ENCODE measurements at places on chromosomes 5 and 9.

- DNase-seq = no peak
Observed at GRCh38 chr5:43073597-43074546, 33.8 kb upstream of the ANXA2R start.

GRCh38 chr5:107400328-107400727, 270.4 kb downstream of the EFNA5 start:
- DNase-seq = no peak

DNA sequence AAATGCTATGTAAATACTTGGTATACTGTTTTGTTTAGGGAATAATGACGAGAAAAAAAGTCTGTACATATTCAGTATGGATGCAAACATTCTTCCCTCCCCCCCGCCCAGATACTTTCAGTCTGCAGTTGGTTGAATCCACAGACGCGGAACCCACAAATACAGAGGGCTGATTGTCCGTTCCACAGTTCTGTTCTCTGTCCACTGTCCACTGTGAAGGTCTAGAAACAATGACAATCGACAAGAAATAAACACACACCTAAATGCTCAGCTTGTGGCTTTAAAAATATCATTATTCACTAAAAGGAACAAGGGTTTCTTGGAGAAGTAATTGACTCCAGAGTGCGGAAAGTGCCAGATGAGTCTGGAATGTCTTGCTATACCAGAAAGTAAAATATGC, 109.1 kb downstream of the TMEM161B start:
- no peak for DNase-seq

DNA sequence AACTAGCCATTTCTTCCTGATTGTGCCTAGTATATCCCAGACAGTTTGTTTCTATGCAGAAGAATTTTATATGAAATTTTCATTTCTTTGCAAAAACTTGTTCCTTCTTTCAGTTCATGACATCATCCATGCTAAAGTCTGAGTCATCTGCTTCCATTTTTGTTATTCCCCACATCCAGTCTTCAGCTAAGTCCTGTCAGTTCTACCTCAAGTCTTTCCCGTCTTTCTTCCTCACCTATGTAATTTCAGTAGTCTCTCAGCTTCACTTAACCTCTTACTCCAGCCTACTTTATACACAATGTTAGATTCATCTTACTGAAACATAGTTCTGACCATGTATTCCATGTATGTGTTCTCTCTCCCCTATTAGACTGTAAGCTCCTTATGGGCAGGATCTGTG, 39.1 kb downstream of the G3BP1 start:
- DNase-seq = no peak

- no peak for DNase-seq
Observed at GRCh38 chr5:149782018-149782894, 52.1 kb downstream of the PPARGC1B start.

DNA sequence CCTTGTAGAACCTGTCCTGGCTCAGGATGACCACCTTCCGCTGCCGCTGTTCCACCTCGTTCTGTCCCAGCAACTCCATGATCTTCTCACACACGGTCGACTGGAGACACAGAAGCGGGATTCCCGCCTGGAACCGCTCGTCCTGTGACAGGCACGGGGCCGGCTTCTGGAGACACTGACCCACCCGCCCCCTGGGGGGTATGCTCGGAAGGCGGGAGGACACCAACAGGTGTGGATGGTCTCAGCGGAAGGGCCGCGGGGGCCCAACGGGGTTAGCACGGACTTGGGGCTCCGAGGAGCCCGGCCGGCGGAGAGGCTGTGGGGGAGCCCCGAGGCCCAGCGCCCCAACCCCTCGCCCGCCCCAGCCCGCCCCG, 530 bp downstream of the UCK1 start:
- DNase-seq = peak; percentile 76

- DNase-seq = no peak
Observed at GRCh38 chr9:75147638-75148037, 59.3 kb downstream of the OSTF1 start.

DNA sequence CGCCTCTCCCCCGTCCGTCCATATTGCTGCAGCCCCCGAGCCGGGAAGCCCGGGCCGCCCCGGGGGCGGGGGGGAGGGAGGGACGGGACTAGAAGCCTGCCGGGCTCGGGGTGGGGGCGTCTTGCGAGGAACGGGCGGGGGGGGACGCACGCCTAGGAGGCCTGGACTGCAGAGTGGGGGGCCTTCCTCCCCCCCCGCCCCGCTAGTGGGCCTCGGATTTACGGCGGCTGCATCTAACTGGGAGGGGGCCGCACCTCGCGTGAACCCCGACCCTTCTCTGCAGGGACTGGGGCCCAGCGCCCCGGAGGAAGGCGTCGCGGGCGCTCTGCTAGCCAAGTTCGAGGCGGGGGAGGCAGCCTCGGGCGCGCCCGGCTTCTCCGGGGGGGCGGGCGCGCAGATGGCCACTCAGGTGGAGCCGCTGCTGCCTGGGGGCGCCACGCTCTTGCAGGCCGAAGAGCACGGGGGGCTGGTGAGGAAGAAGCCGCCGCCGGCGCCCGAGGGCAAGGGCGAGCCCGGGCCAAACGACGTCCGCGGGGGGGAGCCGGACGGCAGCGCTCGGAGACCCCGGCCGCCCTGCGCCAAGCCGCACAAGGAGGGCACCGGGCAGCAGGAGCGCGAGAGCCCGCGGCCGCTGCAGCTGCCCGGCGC, at the start of gene LARP1:
Gene LARP1 (plus strand): TSS at position 17 of the 648 bp plus-strand sequence. CDS start 381 bp downstream, at position 398.
- DNase-seq = no peak

DNA sequence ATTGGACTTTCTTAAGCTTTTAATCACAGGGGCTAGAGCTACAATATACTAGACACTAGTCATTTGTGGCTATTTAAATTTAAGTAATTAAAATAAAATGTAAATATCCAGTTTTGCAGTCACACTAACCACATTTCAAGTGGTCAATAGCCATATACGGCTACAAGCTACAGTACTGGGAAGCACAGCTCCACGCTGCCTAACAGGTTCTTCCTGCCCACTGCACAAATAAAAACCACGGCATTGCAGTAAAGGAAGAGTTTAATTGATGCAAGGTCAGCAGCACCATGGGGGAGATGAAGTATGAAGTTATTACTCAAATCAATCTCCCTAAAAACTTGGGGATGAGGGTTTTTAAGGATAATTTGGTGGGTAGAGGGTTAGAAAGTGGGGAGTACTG, 134.1 kb downstream of the LURAP1L start:
- DNase-seq = no peak

DNA sequence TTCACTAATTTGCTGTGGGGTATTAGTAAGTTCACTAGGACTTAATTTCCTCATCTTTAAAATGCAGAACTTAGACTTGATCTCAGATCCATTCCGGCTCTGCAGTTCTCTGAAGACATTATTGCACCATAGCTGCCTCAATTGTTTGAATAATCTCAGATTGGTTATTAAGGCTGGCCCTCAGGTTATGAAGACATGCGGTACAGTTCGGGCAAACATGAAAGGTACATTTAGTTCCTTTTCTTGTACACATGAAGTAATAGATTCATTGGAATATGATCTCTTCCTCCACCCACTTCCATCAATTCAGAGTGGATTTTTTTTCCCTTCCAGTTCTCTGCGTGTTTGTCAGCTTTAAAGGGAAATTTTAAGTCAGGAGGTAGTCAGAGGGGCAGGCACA, 28.0 kb downstream of the ATP6V0E1 start:
- DNase-seq = no peak

- DNase-seq = no peak
Observed at GRCh38 chr5:178808886-178809285, 50.9 kb upstream of the ZNF354B start.

DNA sequence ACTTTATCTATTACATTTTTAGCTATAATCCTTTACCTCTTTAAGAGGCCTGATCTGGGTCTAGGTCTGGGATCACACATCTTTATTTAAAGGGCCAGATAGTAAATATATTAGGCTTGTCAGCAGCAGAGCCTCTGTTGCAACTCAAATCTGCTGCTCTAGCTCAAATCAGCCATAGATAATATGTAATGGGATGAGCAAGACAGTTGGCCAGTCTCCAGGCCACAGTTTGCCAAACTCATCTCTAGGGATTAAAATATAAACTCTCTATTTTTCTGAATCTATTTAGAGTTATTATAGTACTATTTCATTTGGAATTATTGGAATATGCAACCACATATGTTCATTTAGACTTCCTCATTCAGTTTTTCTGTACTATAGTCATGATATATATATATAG, 115.9 kb upstream of the MINAR2 start:
- DNase-seq = no peak

GRCh38 chr9:136354592-136355085, 8.9 kb downstream of the DNLZ start:
- DNase-seq = no peak

- DNase-seq = no peak
Observed at GRCh38 chr5:111697215-111697614, 59.8 kb downstream of the NREP start.

GRCh38 chr5:160539431-160539830, 117.8 kb downstream of the PTTG1 start:
- no peak for DNase-seq

- DNase-seq = no peak
Observed at GRCh38 chr5:111513131-111513520, 791 bp upstream of the STARD4 start.

- no peak for DNase-seq
Observed at GRCh38 chr5:163190784-163191183, 246.6 kb upstream of the CCNG1 start.

- no peak for DNase-seq
Observed at GRCh38 chr5:27465140-27465539, 426.8 kb upstream of the CDH9 start.

GRCh38 chr9:121613009-121613752, 38.3 kb upstream of the DAB2IP start:
- no peak for DNase-seq

- DNase-seq = no peak
Observed at GRCh38 chr9:80841888-80842287, 847.5 kb downstream of the TLE1 start.

GRCh38 chr5:112689155-112689909, 48.4 kb upstream of the APC start:
- no peak for DNase-seq

DNA sequence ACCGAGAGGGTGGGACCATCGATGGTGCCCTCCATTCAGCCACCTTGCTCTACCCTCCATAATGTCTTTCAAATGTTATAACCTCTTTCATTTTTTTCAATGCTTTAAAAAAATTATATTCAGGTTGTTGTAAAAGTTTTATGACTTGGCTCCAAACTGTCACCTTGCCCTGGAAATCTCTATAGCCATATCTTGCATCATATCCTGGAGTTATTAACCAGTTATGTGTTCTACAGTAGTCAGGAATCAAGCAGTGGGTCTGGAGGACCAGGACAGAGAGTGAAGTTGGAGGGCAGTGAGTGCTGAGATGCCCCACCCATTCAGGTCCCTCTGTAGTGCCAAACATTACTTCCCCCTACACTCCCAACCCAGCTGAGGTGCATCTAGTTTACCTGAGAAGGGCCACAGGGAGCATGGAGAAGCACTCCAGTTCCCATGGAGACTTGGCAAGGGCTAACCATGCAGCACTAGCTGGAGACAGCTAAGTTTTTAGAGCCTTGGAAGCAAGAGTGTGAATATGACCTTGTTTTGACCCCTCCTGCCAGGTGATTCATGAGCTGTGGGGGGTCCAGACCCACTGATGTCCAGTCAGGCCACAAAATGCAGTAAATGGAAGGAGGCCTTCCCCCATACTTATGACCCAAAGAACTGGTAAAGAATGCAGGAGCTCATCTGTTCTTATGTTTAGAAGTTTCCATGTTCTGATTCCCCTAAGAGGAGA, 5.5 kb downstream of the IFNA8 start:
- no peak for DNase-seq

GRCh38 chr9:127522727-127523126, 71.4 kb downstream of the LRSAM1 start:
- DNase-seq = no peak

- no peak for DNase-seq
Observed at GRCh38 chr9:88605512-88606362, 70.8 kb downstream of the NXNL2 start.

GRCh38 chr9:124776618-124776953, 347 bp upstream of the OLFML2A start:
- DNase-seq = no peak

DNA sequence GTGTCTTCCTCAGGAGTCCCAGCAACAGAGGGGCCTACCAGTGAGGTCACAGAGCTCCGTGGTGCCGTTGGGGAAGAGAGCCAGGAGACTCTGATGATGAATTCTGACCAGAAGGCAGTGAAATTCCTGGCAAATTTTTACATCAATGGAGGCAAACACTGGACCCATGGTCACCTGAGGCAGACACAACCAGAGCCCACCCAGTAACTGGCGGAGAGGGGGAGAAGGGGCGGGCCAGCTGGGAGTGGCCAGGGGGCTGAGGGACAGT, at the start of gene STPG3:
Gene STPG3 (plus strand): TSS at position 93 of the 268 bp plus-strand sequence. CDS start 1 bp downstream, at position 94.
- no peak for DNase-seq

DNA sequence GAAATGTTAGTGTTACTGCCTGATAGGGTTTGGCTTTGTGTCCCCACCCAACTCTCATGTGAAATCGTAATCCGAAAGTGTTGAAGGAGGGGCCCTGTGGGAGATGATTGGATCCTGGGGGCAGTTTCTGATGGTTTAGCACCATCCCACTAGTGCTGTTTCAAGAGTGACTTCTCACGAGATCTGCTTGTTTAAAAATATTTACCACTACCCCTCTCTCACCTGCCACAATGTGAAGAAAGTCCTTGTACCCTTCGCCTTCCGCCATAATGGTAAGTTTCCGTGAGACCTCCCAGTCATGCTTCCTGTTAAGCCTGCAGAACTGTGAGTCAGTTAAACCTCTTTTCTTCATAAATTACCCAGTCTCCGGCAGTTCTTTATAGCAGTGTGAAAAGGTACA, 2.6 kb upstream of the RFX3 start:
- no peak for DNase-seq

DNA sequence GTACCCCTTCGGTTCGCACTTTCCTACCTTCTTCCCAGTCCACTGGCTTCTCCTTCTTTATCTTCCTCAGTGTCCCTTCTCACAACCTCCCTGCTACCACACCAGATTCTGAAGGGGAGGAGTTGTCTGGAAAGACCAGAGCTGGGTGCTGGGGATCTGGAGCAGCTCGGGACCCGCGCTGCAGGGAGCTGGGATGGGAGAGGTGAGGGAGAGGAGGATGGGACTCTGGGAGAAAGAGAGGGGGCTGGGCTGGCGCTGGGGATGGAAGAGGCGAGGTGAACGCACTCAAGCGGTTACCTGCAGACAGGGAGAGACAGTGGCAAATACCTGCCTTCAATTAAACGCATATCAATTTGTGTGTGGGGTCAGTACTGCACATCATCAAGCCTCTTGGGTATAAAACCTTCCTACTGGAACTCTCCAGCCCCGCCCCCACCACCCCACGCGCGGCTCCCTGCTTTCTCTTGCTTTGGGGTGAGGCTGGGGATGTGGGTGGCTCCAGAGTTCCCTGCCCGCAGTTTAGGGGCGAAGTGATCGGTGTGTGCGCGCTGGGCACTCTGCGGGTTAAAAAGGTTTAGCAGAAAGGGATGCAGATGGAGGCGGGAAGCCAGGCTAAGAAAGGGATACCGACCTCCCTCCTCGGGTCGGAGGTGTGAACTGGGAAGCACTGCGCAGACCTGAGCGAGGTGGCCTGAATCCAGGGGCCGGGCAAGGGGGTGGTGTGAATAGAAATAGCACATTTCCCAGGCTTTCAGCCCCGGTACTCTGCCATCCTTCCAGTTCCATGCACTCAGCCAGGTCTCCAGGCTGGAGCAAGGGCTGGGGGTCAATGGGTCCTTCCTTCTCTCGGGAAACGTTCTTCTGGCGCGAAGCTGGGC, 977 bp upstream of the PAM start:
- DNase-seq = peak; percentile 74
